ENCODE measurements at places on chromosomes 7 and 10. TPM values are rescaled to one million over a fixed set of nuclear protein-coding genes. Genes with fewer than 3 reads are reported as not detected.

ADCYAP1R1 gene
- 2.2 TPM for total RNA-seq

GRCh38 chr7:2480070-2480408, 3.8 kb upstream of the GRIFIN start:
- no peak for DNase-seq
- H3K27me3 ChIP-seq = no peaks in the 10 kb centered on the region
- no peaks in the 10 kb centered on the region for H3K4me1 ChIP-seq
- H3K27ac ChIP-seq = no peak overlapping the region
- H3K4me3 ChIP-seq = no peak overlapping the region
- no peaks in the 10 kb centered on the region for H3K36me3 ChIP-seq

- no peaks in the 10 kb centered on the region for H3K27me3 ChIP-seq
- no peaks in the 10 kb centered on the region for H3K4me1 ChIP-seq
- no peak overlapping the region for H3K27ac ChIP-seq
- H3K4me3 ChIP-seq = no peak overlapping the region
Measured at GRCh38 chr7:104296266-104296665, 32.1 kb upstream of the LHFPL3 start.

DNA sequence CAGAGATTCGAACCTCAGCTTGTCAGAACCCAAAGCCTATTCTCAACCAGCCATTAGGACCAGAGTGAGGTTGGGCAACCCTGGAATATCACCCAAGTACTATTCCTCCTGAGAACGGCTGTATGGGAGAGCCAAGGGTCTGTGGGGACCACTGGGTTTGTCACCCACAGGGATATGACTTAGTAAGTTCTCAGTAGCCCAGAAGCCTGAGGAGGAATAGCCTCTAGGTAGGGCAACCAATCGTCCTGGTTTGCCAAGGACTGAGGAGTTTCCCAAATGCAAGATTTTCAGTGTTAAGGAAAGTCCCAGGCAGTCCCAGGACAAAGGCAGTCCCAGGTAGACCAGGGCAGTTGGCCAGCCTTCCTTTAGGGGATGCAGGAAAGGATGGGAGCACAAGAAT, 46.7 kb downstream of the PNLIPRP2 start:
- H3K4me3 ChIP-seq = no peak overlapping the region
- no peaks in the 10 kb centered on the region for H3K27me3 ChIP-seq

DNA sequence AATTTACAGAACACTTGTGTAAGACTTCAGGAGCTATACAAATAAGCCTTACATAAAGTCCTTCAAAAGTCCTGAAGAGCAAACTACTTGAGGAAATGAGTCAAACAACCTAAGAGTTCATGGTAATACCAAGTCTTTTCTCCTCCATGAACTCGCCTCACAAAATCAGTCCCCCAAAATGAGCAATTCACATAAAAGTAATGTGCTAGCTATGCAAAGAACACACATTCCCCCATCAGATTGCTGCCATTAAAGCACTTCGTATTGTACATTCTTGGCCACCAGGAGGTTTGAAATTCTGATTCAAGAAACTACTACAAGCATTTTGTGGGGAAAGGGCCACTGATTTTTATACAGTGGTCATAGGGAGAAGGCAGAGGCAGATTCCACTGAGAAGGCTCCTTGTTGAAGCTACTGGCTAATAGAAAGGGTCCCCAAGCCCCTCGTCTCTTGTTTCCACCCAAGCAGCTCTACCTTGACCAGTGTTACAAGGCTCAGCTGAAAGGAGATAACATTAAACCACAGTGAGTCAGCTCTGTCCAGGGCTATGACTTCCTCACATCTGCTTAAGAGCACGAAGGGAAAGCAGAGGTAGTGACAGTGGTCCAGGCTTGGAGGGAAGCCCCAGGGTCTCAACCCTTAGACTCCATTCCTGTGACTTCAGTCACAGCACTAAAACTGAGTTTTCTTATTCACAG, 115.2 kb upstream of the CDK1 start:
- no peak for DNase-seq
- no peaks in the 10 kb centered on the region for H3K36me3 ChIP-seq
- H3K4me1 ChIP-seq = no peaks in the 10 kb centered on the region
- H3K27ac ChIP-seq = no peak overlapping the region
- no peak overlapping the region for H3K4me3 ChIP-seq
- H3K27me3 ChIP-seq = no peaks in the 10 kb centered on the region

NUPR2 gene
- total RNA-seq = 33.4 TPM

NPY gene
- total RNA-seq = not detected

- DNase-seq = no peak
- H3K36me3 ChIP-seq = no peaks in the 10 kb centered on the region
- H3K27me3 ChIP-seq = no peaks in the 10 kb centered on the region
- no peak overlapping the region for H3K4me3 ChIP-seq
Measured at GRCh38 chr10:123862421-123863182, 29.0 kb downstream of the CPXM2 start.

FAM237B gene
- not detected for total RNA-seq

GRCh38 chr10:62707810-62708209, 96.7 kb upstream of the ADO start:
- H3K4me1 ChIP-seq = peaks cover 3% of the 10 kb centered on the region
- H3K27me3 ChIP-seq = no peaks in the 10 kb centered on the region
- DNase-seq = no peak
- no peak overlapping the region for H3K27ac ChIP-seq

ITGB8 gene
- 19.0 TPM for total RNA-seq

DNA sequence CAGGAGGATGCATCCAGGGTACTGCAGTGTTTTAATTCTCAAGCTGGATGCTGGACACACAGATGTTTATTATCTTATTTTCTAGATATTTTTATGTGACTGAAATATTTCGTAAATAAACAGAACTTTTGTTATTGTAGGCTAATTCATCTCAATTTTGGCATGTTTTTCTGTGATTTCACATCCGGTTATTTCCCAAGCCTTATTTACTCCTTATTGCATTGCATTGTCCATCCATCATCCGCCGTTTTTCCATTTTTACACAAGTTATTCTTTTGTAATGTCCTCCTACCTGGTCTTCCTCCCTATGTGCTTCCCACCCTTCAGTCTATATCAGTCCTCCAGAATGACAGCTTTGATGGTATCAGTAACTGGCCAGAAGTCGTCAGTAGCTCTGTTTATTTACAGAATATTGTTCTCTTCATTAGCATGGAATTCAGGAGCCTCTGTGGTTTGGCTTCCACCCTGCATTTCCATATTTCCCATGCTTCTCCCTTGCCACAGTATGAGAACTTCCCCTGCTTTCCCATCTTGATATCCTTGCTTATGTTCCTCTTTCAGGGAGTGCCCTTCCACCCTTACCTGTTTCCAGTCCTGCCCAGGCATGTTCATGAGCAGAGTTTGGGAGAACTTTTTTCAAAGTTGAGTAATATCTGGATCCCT, 16.1 kb downstream of the GNAI1 start:
- no peak overlapping the region for H3K4me3 ChIP-seq
- H3K4me1 ChIP-seq = peaks cover 4% of the 10 kb centered on the region
- no peaks in the 10 kb centered on the region for H3K27me3 ChIP-seq
- no peaks in the 10 kb centered on the region for H3K36me3 ChIP-seq
- H3K27ac ChIP-seq = no peak overlapping the region

DNA sequence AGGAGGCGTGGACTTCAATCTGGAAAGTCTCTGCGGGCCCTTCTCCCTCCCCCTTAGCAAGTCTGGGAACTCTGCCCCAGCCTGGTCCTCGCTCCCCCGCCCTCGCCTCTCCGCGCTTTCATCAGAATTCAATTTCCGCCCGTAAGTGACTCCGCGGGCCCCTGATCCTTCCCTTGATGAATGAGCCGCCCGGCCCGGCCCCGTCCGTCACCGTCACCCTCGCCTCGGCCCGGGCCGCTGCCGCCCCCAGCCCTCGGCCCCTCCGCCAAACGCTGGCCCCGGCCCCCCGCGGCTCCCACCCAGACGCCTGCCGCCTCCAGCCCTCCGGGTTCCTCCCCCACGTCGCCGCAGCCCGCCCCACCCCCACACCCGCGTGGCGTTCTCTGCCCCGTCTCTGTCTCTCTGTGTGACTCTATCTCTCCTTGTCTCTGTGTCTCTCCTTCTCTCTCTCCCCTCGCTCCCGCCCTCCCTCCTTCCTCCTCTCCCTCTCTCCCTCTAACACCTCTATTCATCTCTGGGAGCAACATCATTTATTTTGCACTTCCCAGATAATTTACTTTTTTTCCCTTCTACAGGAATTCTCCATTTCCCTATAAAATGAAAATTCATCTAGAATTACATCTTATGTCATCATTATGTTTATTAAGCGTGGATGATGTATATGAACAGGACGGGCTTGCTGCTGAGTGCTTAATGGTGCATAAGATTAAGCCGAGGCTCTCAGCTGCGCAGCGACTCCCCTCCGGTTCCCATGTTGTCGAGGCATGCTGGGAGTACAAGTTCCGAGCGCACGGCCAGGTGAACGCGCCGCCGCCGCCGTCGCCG, 91.2 kb upstream of the PAX2 start:
- no peak overlapping the region for H3K4me3 ChIP-seq
- no peaks in the 10 kb centered on the region for H3K4me1 ChIP-seq
- DNase-seq = no peak
- H3K27me3 ChIP-seq = peaks cover 40% of the 10 kb centered on the region

- no peak overlapping the region for H3K4me3 ChIP-seq
- no peaks in the 10 kb centered on the region for H3K4me1 ChIP-seq
- no peaks in the 10 kb centered on the region for H3K36me3 ChIP-seq
- H3K27ac ChIP-seq = no peak overlapping the region
- no peaks in the 10 kb centered on the region for H3K27me3 ChIP-seq
Measured at GRCh38 chr10:83489161-83489560, 650.1 kb upstream of the GHITM start.

- no peak overlapping the region for H3K4me3 ChIP-seq
- no peak overlapping the region for H3K27ac ChIP-seq
- DNase-seq = no peak
- H3K4me1 ChIP-seq = peaks cover 5% of the 10 kb centered on the region
Measured at GRCh38 chr7:151366166-151366879, 24.7 kb downstream of the NUB1 start.

GRCh38 chr7:131302876-131303707, 24.6 kb upstream of the MKLN1 start:
- H3K4me1 ChIP-seq = peaks cover 13% of the 10 kb centered on the region
- H3K27me3 ChIP-seq = no peaks in the 10 kb centered on the region
- DNase-seq = peak; percentile 66
- H3K36me3 ChIP-seq = no peaks in the 10 kb centered on the region

DNA sequence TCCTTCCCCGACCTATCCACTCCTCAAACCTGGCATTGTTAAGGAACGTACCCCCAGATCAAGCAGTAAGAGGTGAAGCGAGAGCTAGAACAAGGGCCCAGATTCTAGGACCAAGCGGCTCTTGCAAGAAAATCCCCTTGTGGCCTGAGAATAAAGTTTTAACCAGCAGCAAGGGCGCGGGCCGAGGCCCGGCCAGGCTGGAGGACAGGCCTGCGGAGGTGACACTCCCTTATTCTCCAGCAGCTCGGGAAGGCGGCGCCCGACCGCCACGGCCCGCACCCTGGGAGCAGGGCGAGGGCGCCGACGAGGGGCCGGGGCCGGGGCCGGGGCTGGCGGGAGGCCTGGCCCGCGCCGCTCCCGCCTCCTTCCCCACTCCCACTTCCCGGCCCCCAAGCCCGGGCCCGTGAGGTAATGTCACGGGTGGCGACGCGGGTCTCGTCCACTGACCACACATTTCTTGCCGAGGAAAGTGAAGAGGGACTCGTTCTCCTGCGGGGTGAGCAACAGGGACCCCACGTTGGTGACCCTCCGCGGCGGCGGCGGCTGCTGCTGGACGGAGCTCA, 551 bp downstream of the WASL start:
- H3K4me3 ChIP-seq = peak overlapping the region; percentile 96
- peaks cover 26% of the 10 kb centered on the region for H3K4me1 ChIP-seq
- no peaks in the 10 kb centered on the region for H3K36me3 ChIP-seq

DNA sequence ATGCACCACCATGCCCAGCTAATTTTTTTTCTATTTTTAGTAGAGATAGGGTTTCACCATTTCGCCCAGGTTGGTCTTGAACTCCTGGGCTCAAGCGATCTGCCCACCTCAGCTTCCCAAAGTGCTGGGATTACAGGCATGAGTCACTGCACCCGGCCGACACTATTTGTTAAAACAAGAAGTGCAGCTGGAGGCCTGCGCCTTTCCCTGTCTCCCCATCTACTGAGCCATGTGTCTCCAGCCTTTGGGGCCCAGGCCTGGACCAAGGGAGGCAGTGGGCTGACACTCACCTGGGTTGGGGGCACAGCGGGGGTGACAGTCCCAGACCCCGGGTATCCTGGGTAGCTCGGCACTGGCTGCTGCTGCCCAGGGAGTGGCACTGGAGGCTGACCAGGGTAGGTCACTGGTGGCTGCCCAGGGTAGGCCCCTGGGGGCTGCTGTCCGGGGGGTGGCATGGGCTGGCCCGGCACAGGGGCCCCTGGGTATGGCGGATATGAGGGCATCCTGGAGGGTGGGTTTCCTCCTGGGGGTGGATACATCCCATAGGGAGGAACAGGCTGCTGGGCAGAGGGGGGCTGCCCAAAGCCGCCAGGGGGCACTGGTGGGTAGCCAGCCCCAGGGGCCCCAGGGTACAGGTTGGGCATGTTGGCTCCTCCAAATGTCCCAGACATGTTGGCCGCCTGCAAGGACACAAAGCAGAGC, 36.3 kb downstream of the PLAC9 start:
- H3K27ac ChIP-seq = no peak overlapping the region
- no peak for DNase-seq
- no peaks in the 10 kb centered on the region for H3K27me3 ChIP-seq
- peaks cover 9% of the 10 kb centered on the region for H3K36me3 ChIP-seq
- H3K4me1 ChIP-seq = peaks cover 47% of the 10 kb centered on the region

DKK1 gene
- total RNA-seq = 1.7 TPM

- DNase-seq = no peak
- no peak overlapping the region for H3K27ac ChIP-seq
- H3K36me3 ChIP-seq = peaks cover 26% of the 10 kb centered on the region
- H3K27me3 ChIP-seq = no peaks in the 10 kb centered on the region
Measured at GRCh38 chr7:785416-785815, 46.9 kb upstream of the SUN1 start.

GRCh38 chr10:132489053-132489703, 48.4 kb upstream of the INPP5A start:
- no peak for DNase-seq
- H3K27ac ChIP-seq = no peak overlapping the region
- no peaks in the 10 kb centered on the region for H3K27me3 ChIP-seq
- no peaks in the 10 kb centered on the region for H3K4me1 ChIP-seq
- H3K4me3 ChIP-seq = no peak overlapping the region

All from thyroid gland (tissue), 4 donors.